Aorta (tissue), 5 donors: ENCODE measurements at places on chromosomes 11 and 22. TPM values are rescaled to one million over a fixed set of nuclear protein-coding genes. Genes with fewer than 3 reads are reported as not detected.
A peak's percentile ranks its signal among the peaks of the same experiment; 100 is the strongest.

DNA sequence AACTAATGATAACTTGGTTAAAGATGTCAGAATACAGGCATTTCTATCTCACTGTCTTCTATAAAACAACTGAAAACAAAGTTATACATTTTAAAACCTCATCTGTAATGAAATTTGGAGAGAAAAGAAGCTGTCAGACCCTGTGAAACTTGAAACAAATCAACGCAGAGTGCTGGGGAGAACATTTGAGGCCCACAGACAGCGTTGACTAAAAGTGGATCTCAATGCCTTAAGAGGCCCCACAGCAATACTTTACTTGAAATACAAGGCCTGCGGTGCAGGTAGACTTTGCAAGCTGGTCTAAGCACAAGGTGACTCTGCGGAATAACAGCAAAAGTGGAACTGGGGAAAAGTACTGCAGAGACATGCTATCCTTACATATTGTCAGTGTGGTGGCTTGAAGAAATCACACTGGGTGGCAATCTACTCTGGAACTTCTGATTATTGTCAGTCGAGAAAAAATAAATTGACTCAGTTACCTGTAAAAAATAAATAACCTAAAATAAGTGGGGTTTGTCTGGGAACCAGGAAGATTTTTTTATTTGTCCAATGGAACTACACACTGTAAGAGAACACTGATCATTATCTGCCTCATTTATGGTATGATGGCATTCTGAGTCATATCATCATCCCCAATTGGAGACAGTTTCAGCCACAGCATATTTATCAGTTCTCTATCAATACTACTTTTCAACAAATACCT lies 138.9 kb downstream of the LUZP2 start:
- no peak for DNase-seq

OR52E8 gene
- total RNA-seq: not detected

FZD4 gene
- 91.2 TPM for total RNA-seq

GRCh38 chr11:44833877-44834452 lies 107.2 kb downstream of the TSPAN18 start:
- DNase-seq: no peak

DNA sequence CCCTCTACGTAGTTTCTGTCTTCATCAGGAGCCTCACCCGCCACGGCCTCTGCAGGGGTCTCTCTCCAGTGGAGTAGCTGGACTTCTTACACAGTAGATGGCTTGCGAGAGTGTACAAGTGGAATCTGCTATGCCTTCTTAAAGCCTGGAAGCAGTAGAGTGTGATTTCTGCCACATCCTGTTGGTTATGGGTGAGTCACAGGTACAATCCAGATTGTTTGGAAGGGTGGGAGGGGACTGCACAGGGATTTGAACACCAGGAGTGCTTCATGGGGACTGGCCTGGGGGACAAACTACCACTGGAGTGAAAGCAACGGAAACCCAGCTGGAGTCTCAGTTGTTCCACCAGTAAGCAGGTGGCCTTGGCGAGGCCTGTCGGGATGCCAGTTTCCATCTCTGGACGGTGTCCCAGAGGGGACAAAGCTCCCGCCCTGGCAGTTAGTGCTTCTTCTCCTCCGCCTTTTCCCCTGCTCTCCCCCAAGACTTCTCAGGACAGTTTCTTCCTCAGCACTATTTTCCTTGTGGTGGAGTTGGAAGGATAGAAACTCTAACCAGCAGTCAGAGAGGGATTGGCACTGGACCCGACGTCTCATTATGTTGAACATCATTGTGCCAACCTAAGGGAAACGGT lies 85.0 kb upstream of the RCN1 start:
- no peak for DNase-seq

DNA sequence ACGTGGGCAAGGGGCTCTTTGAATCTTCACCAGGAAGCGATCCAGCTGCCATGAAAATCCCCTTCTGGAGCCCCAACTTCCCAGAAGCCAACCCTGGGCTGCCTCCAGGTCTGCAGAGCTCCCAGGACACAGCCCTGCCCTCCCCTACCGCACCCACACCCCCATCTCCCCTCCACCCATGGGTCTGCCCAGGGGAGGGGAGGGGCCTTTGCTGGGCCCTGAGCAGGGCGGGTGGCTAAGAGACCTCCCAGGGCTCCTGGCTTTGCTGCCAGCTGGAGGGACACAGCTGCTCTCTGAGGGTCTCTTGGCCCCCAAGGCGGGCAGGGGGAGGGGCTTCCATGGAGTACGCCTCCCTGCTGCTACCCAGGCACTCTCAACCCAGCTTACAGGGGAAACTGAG lies 64.1 kb downstream of the WNT7B start:
- DNase-seq: no peak

GRCh38 chr11:110691926-110692325 lies 20.3 kb downstream of the ARHGAP20 start:
- no peak for DNase-seq

DNA sequence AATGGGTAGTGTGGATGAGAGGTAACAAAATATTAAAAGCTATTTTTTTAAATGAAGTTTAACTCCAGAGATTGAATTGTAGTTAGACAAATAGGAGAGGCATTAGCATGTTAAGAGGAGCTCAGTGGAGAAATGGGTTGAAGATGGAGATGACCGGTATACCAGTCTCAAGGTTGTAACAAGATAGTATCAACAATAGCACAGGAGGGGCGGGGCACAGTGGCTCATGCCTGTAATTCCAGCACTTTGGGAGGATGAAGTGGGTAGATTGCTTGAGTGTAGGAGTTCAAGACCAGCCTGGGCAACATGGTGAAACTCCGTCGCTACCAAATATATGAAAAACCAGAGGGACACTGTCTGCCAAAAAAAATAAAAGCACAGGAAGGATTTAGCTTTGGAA lies 6.0 kb upstream of the ANKRD42 start:
- DNase-seq: no peak

- DNase-seq: peak; percentile 73
Measured at GRCh38 chr11:67267188-67268080, 1.2 kb downstream of the GRK2 start.

DNA sequence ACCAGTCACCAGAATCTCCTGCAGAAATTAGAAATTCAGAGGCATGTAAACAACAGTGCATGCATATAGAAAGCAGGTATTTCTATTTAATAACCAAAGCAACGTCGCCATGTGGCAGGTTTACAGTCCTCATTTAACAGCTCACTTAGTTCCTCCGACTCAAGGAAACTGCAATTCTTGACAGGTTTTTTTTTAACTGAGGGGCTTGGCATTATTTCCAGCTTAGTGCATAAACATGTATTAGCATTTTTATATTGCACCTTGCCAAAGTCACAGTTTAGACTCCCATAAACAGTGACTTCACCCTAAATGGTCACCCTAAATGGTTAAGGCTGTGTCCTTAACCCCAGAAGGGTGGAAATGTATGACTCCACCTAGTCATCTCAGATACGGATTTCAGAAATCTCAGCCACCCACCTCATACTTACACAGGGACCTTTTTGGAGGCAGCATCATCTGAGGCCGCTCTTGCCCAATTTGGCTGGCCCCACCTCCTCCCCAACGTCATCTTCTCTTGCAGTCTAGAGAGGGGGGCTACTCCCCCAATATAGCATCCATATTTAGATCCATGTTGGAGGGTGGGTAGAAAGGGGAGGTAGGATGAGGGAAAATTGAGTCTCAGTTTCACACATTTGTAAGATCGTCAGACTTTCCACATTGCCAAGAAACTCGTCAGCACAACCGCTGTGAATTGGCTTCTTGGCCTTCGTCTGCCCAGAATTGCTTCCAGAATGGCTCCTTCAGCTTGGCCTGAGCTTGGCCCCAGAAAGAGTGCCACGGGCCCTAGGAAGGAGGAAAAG lies 31.8 kb upstream of the SLC35C1 start:
- no peak for DNase-seq

DNA sequence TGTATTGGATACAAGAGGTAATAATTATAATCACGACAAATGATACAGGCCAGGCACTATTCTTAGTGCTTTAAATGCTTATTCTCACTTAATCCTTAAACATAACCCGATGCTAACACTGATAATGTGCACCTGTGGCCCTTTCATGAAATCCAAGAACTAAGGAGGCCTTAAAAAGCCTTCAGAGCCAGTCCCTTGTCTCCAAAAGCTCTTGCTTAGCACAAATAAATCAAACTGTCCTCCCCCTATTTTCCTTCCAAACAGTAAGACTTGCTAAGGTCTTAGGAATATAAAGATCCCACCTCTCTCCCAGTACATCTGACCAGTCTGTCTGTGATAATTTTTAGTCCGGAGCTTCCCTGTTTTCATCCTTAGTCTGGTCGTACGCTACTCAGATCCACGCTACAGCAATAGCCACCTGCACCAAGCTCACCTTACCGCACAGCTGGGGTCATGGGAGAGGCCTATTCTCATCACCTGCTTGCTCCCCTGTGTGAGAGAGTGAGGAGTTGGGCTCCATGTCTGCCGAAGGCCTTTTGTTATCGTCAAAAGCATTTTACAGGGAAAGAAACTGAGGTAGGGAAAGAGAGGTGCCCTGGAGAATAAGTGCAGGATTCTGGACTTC lies 16.9 kb downstream of the FXYD6 start:
- DNase-seq: no peak

TREH gene
- not detected for total RNA-seq

ST14 gene
- 3.6 TPM for total RNA-seq

DNA sequence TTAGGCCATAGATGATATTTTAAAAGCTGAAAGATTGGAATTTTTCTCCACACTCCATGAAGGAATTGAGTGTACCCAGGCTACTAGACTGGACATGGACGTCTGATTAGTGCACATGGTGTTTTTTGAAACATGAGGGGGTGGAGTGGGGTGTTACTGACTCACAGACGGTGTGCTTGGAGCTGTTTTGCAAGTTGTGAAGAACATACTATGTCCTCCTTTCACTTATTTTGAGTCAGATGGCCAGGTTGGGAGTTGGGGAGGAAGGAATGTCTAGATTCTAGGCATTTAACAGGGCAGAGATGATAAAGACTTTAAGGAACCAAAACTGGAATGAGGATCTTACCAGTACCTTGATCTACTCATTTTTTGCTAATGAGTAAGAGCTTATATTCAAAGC lies 158.1 kb upstream of the MTNR1B start:
- DNase-seq: no peak

GRCh38 chr11:107275632-107276031 lies 182.0 kb downstream of the CWF19L2 start:
- DNase-seq: no peak

DNA sequence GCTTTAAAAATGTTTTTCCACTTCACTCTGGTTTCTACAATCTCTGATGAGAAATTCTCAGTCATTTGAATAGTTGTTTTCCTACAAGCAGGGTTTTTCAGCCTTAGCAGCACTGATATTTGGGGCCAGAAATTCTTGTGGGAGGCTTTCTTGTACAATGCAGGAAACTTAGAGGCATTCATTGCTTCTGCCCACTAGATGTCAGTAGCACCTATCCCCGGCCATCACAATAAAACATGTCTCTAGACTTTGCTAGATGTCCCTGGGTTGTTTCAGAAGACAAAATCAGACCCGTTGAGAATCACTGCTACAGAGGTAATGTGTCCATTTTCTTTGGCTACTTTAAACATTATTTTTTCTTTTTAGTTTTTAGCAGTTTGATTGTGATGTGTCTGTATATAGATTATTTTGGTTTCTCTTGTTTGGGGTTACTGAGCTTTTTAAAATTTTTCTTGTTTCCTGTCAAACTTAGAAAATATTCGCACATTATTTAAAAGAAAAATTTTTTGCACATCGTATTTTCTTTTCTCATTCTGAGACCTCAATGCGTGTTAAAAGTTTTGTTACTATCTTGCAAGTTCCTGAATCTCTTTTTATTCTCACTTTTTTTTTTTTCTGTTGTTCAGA lies 60.8 kb upstream of the CCDC179 start:
- no peak for DNase-seq

DNA sequence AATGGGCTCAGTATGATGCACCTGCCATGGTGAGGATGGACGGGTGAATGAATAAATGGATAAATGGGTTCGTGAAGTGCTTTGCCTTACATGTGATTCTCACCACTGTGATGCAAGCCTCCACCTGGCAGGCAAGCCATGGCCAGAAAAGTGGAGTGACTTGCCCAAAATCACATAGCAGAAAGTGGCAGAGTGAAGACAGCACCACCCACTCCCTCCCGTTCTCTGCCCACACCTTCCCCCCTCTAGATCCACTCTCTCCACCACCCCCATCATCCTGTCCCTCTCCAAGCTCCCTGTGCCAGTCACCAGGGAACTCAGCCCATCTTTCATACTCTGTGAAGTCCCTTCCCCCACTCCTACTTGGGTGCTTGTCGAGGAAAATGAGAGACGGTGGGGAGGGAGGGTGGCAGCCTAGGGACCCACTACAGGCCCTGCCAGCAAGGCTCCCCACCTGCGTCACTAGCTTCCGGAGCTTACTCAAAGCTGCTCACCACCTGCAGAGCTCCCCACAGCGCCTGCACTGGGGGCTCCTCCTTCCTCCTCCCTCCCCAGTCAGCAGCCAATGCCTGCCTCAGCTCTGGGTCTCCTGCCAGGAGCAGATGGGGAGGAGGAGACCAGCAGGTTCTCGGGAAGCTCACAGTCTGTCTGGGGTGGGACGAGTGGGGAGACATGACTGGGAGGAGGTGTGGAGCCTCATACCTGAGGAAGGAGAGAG lies 82.3 kb downstream of the PDE2A start:
- no peak for DNase-seq

DNA sequence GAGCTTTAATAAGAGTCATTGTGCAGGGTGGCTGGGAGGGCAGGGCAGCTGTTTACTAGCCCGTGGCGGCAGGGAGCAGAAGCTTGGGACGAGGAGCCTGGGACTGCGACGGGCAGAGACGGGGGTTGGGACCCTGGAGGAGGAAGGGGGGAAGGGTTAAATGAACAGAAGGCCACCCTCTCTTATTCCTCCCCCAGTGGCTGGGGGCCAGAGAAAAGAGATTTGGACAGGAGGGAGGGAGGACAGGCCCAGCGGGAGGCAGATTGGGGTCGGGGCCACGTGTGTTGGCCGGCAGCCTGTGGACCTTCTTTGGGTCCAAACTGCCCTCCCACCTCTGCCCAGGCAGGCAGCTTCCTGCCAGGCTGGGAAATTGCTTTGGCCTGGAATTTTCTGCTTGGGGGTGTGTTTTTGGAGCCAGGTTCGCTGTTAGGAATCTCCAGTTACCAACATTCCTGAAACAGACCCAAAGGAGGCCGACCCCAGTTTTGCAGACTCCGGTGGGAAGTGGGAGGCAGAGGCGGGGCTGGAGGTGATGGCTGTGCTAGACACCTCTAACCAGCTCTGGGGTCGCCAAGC lies 50.2 kb downstream of the APOL3 start:
- DNase-seq: no peak

- peak; percentile 24 for DNase-seq
Measured at GRCh38 chr11:2751523-2752203, 51.9 kb upstream of the KCNQ1OT1 start.

- DNase-seq: no peak
Measured at GRCh38 chr11:48141475-48142122, 75.0 kb upstream of the OR4B1 start.

GRCh38 chr22:23270212-23270733 lies 90.0 kb downstream of the BCR start:
- DNase-seq: no peak
